ENCODE measurements at places on chromosomes 13 and 19.

- H3K27me3 ChIP-seq = peaks cover 79% of the 10 kb centered on the region
- no peak for DNase-seq
- H3K4me3 ChIP-seq = no peak overlapping the region
Observed at GRCh38 chr19:31316201-31316951, 32.9 kb downstream of the TSHZ3 start.

- no peaks in the 10 kb centered on the region for H3K27me3 ChIP-seq
- DNase-seq = no peak
- no peaks in the 10 kb centered on the region for H3K36me3 ChIP-seq
- no peak overlapping the region for H3K4me3 ChIP-seq
- H3K27ac ChIP-seq = no peak overlapping the region
Observed at GRCh38 chr19:51320280-51320657, 8.8 kb downstream of the IGLON5 start.

DNA sequence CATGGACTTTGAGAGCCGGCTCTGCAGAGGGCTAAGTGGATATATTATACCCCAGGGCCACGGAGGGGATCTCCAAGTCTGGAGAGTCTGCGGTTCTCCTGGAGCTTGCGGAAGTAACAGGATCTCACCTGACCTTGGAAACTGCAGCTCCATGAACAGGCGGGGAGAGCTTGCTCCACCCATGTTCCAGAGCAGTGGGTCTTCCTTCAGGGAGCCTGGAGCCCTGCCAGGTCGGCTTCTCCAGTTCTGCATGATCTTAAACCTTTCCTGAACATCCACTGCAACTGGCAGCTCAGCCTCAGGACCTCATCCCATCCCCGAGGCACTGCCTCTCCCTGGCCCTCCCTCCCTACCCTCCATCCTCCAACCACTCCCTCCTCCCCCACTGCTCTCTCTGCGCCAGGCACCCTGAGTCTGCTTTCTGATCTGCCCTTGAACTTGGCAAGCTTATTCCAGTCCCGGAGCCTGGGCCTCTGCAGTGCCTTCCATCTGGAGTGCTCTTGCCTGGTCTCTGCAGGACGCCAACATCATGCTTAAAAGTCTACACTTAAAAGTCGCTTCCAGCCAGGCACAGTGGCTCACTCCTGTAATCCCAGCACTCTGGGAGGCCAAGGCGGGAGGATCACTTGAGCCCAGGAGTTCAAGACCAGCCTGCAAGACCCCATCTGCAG, 13.2 kb downstream of the ATCAY start:
- H3K4me1 ChIP-seq = no peaks in the 10 kb centered on the region
- H3K27ac ChIP-seq = no peak overlapping the region
- H3K27me3 ChIP-seq = peaks cover 88% of the 10 kb centered on the region
- no peak overlapping the region for H3K4me3 ChIP-seq

DNA sequence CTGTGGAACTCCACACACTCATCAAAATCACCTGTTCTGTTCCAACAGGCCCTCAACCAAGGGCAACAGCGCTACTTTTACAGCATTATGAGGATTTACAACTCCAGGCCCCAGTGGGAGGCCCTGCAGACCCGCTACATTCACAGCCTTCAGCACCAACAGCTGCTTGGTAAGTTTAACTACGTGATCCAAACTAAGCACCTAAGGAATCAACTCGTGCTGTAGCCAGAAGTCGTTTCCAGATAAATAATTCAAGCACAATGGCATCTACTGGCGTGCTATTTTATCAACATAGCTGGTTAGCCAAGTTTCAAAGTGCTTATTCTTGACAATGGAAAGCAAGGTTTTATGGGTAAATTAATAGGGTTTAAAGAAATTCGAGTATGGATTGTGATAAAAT, 5.3 kb downstream of the FAM216B start:
- H3K4me3 ChIP-seq = no peak overlapping the region
- H3K4me1 ChIP-seq = no peaks in the 10 kb centered on the region
- no peaks in the 10 kb centered on the region for H3K27me3 ChIP-seq
- H3K36me3 ChIP-seq = no peaks in the 10 kb centered on the region
- H3K27ac ChIP-seq = no peak overlapping the region

GRCh38 chr13:98529171-98529570, 47.7 kb downstream of the STK24 start:
- no peaks in the 10 kb centered on the region for H3K36me3 ChIP-seq
- no peaks in the 10 kb centered on the region for H3K27me3 ChIP-seq
- no peak overlapping the region for H3K4me3 ChIP-seq

- no peak overlapping the region for H3K4me3 ChIP-seq
- no peak for DNase-seq
Observed at GRCh38 chr13:65985612-65986011, 1244.5 kb downstream of the PCDH9 start.
